ENCODE measurements at places on chromosomes 7 and 10.

DNA sequence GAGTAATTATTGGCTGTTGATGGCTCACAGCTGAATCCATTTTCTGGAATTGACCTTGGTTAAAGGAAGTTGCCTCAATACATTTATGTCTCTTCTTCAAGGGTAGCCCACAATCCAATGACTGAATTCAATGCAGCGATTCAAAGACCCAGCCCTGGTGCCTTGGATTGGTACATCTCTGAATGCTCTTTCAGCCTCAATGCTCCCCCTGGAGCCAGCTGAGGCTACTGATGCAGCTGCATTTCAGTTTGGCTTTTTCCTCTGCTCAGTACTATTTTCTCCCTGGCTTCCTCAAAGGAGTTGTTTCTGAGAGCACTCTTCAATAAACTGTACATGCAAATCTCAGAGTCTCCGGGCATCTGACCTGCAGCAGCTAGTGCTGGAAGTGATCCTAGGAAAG, 633 bp upstream of the EBLN1 start:
- no peak for DNase-seq

- no peak for DNase-seq
Measured at GRCh38 chr10:57963546-57963945, 304.1 kb downstream of the IPMK start.

DNA sequence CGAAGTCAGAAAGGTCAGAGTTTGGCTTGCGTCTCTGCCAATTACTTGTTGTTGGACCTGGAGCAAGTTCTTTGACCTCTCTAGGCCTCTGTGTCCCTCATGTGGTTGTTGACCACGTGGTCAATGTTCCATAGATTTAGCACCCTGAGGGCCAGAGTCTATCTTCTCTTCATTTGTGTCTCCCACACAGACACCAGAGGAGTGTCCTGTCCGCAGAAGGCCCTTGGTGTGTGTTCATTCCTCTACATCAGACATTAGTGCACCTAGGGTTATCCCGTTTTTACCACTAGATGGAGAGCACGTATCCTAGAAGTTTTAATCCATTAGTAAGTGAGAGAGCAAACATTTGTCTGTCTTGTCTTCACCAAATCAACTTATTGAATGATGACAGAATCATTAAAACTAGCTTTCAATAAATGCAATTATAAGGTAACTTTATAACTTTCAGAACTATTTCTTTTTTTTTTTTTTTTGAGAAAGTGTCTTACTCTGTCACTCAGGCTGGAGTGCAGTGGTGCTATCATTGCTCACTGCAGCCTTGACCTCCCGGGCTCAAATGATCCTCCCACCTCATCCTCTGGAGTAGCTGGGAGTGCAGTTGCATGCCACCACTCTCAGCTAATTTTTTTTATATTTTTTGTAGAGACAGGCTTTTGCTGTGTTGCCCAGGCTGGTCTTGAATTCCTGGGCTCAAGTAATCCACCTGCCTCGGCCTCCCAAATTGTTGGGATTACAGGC, 122.5 kb upstream of the ANKRD1 start:
- no peak for DNase-seq

- no peak for DNase-seq
Measured at GRCh38 chr10:79938728-79939406, 10.0 kb downstream of the SFTPD start.

GRCh38 chr10:99573790-99574189, 41.0 kb downstream of the NKX2-3 start:
- DNase-seq: no peak

DNA sequence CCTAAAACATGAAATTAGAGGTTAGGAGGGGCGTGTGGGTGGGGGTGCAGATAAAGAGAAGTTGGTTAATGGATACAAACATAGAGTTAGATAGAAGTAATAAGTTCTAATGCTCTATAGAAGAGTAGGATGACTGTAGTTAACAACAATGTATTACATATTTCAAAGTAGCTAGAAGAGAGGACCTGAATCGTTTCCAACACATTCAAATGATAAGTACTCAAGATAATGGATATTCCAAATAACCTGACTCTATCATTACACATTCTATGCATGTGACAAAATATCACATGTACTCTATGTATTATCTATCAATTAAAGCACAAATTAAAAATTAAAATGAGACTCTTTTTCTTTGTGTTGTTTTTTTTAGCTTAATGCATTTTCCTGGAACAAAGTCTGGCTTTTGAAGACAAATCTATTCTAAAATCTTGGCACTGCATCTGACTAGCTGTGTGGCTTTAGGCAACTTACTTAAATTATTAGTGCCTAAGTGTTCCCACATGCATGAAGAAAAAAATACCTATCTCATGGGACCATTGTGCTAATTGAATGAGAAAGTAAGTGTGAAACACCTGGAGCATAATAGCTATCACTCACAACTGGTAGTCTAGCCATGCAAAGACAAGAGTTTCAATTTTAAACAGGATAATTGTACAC, 75.7 kb downstream of the SEMA3C start:
- DNase-seq: no peak

DNA sequence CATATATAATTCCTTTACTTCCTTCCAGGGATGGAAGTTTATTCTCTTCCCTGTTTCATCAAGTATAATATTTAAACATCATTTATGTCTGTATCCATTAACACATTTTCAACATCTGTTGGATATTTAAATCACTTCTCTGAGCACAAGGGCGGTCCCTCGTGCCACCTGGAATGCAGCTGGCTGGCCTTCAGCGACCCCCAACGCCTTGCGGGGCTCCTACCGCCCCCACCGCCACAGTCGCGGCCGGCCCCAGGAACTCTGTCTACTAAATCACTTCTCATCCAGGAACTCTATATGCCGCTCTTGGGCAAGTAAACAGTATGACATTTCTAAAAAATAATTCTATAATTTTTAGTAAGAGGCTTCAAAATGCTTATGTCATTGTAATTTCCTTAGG, 221.1 kb upstream of the PTN start:
- no peak for DNase-seq

DNA sequence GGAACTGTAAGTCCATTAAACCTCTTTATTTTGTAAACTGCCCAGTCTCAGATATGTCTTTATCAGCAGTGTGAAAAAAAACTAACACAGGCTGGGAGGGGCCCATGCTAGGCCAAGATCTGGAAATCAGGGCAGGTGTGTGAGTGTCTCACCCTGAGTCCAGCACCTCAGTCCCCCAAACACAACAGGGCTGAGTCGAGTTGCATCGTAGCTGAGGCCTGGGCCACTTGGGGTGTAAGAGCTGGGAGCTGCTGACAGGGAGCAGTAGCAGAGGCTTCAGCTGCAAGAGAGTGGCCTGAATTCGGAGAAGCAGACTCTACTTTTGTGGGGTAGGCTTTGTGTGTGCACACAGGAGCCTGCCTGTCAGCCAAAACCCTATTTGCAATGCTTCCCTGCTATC, 553.1 kb downstream of the PTPRN2 start:
- DNase-seq: no peak

GRCh38 chr7:4136036-4136435, 546.1 kb upstream of the FOXK1 start:
- DNase-seq: no peak

GRCh38 chr7:88628363-88629085, 131.0 kb upstream of the ZNF804B start:
- DNase-seq: no peak
